Pulmonary artery endothelial cell (primary cell): ENCODE measurements at places on chromosomes 16 and 17. TPM values are rescaled to one million over a fixed set of nuclear protein-coding genes. Genes with fewer than 3 reads are reported as not detected.

GRCh38 chr17:51734462-51734861, 424.1 kb downstream of the CA10 start:
- no peak for DNase-seq

DNA sequence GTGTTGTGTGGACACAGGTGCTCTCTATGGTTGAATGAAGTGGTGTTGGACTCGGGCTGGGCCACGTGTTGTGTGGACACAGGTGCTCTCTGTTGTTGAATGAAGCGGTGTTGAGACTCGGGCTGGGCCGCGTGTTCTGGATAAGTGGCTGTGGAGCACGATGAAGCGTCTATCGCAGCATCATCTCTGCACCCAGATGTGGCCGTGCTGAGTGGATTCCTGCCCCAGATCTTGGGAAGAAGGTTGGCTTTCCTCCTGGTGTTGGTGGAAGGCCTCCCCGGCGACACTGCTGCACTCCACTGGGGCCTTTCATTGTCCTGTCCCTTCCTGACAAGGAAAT, 69.1 kb downstream of the RPTOR start:
- no peak for DNase-seq

- DNase-seq, result no peak
Measured at GRCh38 chr17:6498901-6499540, 54.8 kb downstream of the PIMREG start.

DNA sequence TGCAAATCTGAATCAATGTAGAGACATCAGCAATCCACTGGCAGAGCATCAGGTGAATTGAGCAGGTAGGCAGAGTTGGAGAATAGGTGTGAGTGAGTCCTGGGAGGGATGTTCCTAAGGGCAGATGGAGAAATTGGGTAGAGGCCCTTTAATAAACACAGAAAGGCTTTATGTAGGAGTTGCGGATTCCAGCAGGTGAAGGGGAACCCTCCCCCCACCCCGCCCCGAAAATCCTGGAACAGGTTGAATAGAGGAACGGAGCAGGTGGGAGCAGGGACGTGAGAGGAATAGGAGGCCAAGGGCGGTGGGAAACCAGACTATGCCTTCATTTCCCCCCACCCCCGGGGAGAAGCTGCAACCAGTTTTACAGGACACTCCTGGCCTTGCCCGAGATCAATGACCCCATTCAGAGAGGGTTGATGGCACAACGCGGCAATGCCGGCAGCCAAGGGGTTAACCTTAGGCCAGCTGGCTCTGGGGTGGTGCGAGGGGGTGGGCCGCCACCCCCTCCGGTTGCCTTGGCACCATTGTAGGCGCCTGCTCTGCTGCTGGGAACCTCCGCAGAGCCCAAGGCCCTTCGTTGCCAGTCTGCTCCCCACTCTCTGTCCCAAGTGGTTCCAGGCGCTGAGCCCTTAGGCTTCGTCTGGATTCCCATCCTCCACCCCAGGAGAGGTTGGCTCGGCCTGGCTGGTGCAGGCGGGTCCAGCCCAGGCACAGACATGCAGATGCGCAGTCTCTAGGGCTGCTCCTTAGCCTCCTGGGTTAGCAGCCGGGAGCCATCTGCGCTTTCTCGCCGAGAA, 814 bp upstream of the RUNDC3A start:
- no peak for DNase-seq

- no peak for DNase-seq
Measured at GRCh38 chr16:81752225-81752875, 26.7 kb upstream of the PLCG2 start.

DNA sequence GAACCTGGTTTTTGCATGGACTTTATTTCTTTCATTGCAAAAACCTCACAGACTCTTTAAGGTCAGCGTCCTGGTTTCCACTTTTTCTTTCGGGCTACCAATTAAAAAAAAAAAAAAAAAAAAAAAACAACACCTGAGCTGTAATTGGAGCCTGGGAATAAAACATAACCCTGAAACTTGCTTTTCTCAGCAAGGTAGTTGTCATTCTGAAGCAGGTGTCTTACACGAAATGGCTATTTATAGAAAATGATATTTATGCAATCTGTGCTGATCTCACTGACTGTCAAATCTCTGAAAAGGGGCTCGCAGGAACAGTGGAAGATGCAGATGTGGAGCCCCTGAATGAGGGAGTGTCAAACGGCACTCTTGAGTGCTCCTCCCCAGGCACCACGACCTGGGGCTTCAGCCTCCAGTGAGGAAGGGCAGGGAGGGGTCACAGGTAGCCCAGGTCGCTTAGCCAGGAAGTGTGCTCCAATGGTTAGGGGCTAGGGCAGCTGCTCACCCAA, 10.4 kb upstream of the COTL1 start:
- no peak for DNase-seq

GRCh38 chr16:54268340-54268739, 18.2 kb downstream of the IRX3 start:
- no peak for DNase-seq

- no peak for DNase-seq
Measured at GRCh38 chr16:17306745-17307144, 164.0 kb downstream of the XYLT1 start.

GRCh38 chr16:9850817-9851216, 331.4 kb downstream of the GRIN2A start:
- DNase-seq, result no peak

DNA sequence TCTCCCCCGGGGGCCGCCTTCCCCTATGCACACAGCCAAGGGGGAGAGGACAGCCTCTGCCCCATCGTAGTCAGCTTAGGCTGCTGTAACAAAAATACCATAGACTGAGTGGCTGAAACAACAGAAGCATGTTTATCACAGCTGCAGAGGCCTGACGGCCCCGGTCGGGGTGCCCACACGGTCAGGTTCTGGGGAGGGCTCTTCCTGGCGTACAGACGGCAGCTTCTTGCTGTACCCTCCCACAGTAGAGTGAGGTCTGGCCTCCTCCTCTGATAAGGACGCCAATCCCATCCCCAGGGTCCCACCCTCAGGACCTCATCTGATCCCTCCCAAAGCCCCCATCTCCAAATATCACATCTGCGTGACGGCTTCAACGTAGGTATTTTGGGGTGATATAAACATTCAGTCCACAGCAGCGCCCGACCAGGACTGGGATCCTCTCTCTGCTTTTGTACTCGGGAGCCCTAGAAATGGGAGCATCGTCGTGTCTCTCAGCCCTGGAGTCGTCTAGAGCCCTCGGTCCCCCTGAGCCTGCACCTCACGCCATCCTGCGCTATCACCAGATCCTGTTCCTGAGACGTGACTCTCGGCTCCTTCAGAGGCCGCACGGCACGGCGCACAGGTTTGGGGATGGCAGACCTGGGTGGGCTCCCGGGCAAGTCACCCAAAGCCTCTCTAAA, 67.8 kb downstream of the RPH3AL start:
- no peak for DNase-seq

DNA sequence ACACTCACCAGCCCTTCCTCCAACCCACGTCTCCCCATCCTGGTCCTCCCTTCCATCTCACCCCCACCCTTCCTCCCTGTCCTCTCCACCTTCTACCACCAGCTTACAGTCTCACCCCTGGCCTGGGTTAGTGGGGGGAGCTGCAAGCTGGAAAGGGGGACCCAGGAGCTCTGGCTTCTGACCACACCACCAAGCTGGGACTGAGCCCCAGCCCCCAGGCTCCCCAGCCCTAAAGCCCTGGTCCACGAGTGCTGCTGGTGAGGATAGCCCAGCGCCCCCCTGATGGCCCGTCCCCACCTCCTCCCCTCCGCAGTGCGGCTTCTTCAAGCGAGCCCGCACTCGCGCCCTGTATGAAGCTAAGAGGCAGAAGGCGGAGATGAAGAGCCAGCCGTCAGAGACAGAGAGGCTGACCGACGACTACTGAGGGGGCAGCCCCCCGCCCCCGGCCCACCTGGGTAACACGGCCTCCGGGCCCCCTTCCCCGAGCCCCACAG, 7.2 kb upstream of the PDK2 start:
- DNase-seq, result no peak

DNA sequence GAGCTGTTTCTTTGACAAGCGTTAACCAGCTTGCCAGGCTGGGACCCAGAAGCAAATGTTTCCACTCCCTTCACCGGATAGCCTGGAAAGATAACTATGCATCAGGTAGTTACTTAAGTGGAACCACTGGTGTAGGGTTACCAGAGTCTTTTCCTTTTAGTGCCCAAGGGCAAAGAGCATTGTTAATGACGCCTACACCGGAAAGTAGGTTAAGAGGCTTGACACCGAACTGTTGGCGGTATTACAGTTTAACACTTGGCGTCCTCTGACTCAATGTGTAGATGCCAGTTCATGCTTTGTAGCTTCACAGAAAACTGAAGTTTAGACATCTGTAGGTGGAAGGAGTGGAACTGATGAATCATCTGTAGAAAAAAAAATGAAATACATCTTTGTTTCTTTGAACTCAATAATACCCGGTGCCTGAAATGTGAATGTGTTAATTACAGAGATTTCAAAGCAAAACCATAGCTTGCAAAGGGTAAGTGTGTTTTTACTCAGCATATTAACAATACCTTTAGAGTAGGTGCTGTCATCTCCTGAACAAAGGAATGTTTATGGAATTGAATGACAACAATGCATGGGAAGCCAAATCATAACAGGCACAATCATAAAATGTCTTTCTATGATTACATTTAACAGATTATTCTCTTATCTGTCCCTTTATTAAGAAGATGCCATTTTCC, 426.7 kb upstream of the SALL1 start:
- no peak for DNase-seq

The ARHGAP44 gene
- total RNA-seq, result 0.28 and 0.53 TPM in 2 replicates

The C16orf46 gene
- 0.13 and 0.35 TPM in 2 replicates for total RNA-seq
